ENCODE measurements at places on chromosomes 6 and 20. TPM values are rescaled to one million over a fixed set of nuclear protein-coding genes. Genes with fewer than 3 reads are reported as not detected.
A peak's percentile ranks its signal among the peaks of the same experiment; 100 is the strongest.

Gene SLC13A3
- polyA plus RNA-seq, result 1.1 TPM

GRCh38 chr20:4225745-4226144 is 210.4 kb upstream of the RNF24 start:
- peaks cover 3% of the 10 kb centered on the region for H3K27me3 ChIP-seq
- H3K4me3 ChIP-seq, result no peak overlapping the region
- peak overlapping the region; percentile 34 for H3K27ac ChIP-seq
- no peak for DNase-seq

DNA sequence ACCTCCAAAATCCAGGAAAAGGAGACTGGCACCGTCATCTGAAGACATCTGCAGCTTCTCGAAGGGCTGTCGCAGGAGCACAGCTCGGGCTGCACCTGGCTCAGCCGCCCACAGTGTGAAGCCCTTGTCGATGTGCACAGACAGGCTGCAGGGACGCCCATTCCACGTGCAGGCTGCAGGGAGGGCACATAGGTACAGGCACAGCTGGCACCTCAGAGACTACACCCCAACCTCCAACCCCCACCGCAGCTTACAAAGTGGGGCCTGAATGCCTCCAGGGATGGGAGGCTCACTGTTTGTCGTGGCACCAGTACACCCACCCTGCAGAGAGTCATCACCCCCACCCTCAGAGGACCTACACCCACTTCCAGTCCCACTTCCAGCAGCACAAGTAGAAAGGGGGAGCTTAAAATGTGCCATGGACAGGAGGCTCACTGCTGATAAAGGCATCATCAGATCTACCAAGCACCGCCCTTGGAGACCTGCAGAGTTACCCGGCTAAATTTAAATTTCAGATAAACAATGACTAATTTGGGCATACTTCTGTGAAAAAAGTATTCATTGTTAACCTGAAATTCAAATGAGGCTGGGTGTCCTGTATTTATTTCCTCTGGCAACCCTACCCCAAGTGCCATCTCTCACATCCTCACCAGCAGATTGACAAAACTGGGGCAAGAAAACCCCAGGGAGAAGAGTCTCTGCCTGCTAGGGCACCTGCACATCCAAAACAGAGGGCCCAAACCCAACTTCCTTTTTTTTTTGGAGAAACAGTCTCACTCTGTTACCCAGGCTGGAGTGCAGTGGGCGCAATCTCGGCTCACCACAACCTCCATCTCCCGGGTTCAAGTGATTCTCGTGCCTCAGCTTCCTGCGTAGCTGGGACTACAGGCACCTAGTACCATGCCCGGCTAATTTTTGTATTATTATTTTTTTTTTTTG is 7.7 kb upstream of the CDK5RAP1 start:
- no peaks in the 10 kb centered on the region for H3K36me3 ChIP-seq
- H3K27me3 ChIP-seq, result no peaks in the 10 kb centered on the region

- H3K4me1 ChIP-seq, result no peaks in the 10 kb centered on the region
- peak; percentile 88 for DNase-seq
- no peaks in the 10 kb centered on the region for H3K36me3 ChIP-seq
Observed at GRCh38 chr6:73739096-73739495, 43.1 kb downstream of the CD109 start.

Gene TRDN
- 0.04 TPM for polyA plus RNA-seq

- H3K27ac ChIP-seq, result no peak overlapping the region
- no peaks in the 10 kb centered on the region for H3K36me3 ChIP-seq
- no peak overlapping the region for H3K4me3 ChIP-seq
- H3K4me1 ChIP-seq, result no peaks in the 10 kb centered on the region
- no peaks in the 10 kb centered on the region for H3K27me3 ChIP-seq
Observed at GRCh38 chr6:166545156-166546034, 41.1 kb downstream of the RAMACL start.

DNA sequence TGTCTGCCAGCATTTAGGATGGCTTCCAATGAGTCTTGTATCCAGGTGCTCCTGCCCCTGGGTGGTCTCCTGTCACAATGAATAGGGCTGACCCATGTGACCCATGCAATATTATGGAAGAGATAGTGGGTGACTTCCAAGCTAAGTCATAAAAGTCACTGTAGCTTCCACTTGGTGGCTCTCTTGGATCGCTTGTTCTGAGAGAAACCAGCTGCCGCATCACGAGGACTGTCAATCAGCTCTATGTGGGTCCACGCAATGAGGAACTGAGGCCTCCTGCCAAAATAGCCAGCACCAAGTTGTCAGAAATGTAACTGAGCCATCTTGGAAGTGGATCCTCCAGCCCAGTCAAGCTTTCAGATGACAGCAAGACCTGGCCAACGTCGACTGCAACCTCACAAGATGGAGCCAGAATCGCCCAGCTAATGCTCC is 14.9 kb upstream of the MATN4 start:
- H3K4me1 ChIP-seq, result no peaks in the 10 kb centered on the region
- H3K4me3 ChIP-seq, result no peak overlapping the region
- DNase-seq, result peak; percentile 47
- H3K27ac ChIP-seq, result no peak overlapping the region
- H3K36me3 ChIP-seq, result peaks cover 5% of the 10 kb centered on the region

GRCh38 chr6:106509420-106510089 is 119.7 kb downstream of the RTN4IP1 start:
- H3K36me3 ChIP-seq, result no peaks in the 10 kb centered on the region
- H3K27ac ChIP-seq, result no peak overlapping the region
- H3K4me3 ChIP-seq, result no peak overlapping the region
- peak; percentile 18 for DNase-seq
- peaks cover 20% of the 10 kb centered on the region for H3K4me1 ChIP-seq

GRCh38 chr20:46717818-46718541 is 8.5 kb downstream of the SLC2A10 start:
- no peaks in the 10 kb centered on the region for H3K36me3 ChIP-seq
- no peaks in the 10 kb centered on the region for H3K27me3 ChIP-seq
- no peak for DNase-seq
- no peaks in the 10 kb centered on the region for H3K4me1 ChIP-seq
- H3K4me3 ChIP-seq, result no peak overlapping the region

Gene OTOR
- not detected for polyA plus RNA-seq

- no peaks in the 10 kb centered on the region for H3K27me3 ChIP-seq
- peaks cover 3% of the 10 kb centered on the region for H3K36me3 ChIP-seq
- H3K27ac ChIP-seq, result peak overlapping the region; percentile 61
- peaks cover 23% of the 10 kb centered on the region for H3K4me1 ChIP-seq
- no peak overlapping the region for H3K4me3 ChIP-seq
Observed at GRCh38 chr6:158409451-158409850, 97.2 kb downstream of the TULP4 start.

Gene MRPS18B
- 81.5 TPM for polyA plus RNA-seq

DNA sequence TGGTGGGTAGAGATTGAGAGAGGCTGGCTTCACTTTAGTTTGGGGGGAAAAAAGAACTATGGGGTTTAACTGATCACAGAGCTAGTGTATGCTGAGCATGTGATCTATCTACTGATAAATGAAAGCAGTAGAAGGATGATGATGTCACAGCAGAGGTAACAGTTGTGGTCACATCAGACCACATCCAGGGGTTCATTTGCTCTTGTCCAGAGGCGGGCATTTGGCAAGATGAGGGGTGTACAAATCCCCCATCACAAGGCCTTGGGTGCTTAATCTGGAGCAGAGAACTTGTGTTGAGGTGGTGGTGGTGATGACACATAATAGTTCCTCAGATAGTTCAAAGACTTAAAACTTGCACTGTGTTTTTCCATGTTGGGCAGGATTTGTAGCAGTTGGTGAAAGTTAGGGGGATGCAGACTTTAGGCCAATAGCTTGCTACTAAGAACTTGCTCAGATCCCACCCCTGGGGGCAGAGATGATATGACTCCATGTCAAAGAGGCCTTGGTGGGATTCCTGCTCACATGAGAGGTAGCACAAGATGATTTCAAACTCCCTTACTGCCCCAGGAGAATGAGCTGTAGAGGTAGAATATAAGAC is 63.4 kb downstream of the PRDM1 start:
- no peak overlapping the region for H3K4me3 ChIP-seq
- peaks cover 9% of the 10 kb centered on the region for H3K27me3 ChIP-seq
- H3K36me3 ChIP-seq, result no peaks in the 10 kb centered on the region
- H3K4me1 ChIP-seq, result no peaks in the 10 kb centered on the region
- H3K27ac ChIP-seq, result no peak overlapping the region
- DNase-seq, result no peak

Data from lung (tissue), 17 donors.